ENCODE measurements at places on chromosomes 16 and 17.
A peak's percentile ranks its signal among the peaks of the same experiment; 100 is the strongest.

DNA sequence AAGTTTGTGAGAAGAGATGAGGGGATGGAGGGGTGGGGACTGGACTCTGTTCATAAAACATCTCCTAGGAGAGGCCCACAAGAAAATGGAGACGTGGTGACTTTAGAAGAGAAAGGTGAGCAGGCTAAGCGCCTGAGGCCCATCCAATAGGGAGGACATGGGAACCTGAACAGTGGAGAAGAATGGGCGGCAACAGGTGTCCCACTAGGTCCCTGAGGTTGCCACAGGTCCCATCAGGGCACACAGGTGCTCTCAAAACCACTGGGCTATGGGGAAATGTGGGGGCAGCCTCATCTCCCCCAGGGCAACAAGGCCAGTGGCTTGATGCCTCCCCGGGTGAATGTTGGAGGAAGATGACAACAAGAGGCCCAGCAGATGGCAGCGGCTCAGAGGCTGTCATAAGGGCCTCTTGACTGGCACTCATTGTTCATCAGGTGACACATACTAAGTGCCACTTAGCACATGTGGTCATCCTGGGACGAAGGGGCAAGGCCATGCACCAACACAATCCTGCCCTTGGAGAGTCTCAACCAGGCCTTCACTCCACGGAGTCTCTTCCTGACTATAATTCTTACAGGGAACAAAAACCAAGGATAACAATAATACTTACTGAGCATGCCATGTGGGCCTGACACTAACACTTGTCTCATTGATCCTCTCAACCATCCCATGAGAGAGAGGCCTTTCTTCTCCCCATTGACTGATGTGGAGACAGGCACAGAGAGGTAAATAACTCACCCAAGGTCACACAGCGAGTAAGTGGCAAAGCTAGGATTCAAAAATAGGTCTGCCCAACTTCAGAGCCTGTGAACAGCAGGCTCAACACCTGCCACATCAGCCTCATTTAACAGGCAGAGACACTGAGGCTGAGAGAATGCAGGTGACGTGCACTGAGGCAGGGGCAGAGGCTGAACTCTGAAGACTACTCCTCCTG is 38.0 kb downstream of the CUEDC1 start:
- DNase-seq: no peak

DNA sequence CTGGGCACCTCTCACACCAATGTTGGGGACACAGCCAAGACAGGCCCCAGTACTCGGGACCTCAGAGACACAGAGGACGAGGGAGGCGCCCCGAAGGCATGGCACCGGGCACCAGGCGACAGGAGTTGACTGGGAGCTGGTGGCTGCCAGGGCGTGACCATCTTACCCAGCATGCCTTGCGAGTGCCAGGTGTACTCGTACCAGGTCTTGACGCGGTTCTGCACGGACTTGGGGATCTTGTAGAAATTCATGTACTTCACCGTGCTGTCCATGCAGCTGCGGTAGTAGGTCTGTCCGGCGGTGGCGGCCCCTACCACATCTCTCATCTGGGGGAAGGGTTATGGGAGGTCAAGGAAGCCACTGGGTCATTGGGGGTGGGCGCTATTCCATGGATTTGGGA is 67.3 kb downstream of the CNGB1 start:
- DNase-seq: no peak

DNA sequence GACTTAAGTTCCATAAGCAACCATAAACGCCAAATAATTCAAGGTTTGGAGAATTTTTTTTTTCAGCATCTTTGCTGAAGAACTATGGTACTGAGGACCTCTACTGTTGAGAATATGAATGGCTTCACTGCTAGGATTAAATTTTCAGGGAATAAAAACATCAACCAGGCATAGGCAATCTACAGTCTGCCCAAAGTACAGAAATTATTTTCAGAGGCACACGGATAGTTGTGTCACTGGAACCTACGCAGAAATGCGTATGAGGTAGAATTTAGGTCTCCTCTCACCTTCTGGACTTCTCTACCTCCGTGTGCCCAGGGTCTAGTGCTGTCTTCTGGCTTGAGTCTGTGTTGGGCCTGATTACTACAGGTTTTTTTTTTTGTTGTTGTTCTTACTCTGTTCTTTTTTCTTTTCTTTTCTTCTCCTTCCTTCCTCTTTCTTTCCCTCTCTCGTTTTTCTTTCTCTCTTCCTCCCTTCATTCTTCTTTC is 39.7 kb downstream of the NACA2 start:
- no peak for DNase-seq

GRCh38 chr16:22347100-22347820 is 27.2 kb downstream of the CDR2 start:
- no peak for DNase-seq

DNA sequence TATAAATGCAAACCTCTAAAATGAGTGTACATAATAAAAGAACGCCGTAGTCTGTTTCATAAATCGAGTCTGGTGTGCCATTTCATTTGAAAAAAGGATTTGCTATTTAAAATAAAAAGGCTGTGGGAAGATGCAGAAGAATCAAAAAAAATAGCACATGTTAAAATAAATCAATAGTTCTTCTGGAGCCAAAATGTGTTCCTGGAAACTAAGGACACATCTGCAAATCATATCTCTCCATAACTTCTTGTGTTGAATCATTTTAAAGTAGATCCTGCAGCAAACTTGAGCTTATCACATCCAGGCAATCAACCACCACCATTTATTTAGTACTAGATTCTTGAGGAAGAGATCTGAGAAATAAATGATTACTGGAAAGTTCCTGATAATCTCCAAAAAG is 29.0 kb downstream of the XPO6 start:
- DNase-seq: no peak

DNA sequence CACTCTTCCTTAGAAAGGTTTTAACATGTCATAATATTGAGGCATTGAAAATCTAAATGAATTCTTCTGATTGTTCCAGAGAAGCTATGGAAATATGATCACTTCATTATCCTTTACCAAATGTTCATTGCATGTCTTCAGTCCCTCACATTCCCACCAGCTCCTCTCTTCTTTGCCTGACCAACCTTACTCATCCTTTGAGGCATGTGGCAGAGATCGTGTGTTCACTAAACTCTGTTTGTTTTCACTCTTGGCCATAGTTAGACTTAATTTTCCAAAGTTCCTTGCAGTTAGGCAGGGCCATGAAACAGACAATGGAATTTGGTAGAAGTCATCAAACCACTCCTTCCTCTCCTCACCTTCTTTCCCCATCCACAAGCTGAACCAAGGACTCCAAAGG is 266.5 kb upstream of the HSBP1 start:
- DNase-seq: no peak

GRCh38 chr16:26701243-26701886 is 365.4 kb upstream of the C16orf82 start:
- DNase-seq: no peak

GRCh38 chr17:7241783-7242716 is at the start of gene GABARAP:
Gene GABARAP (minus strand): TSS chr17:7242449. CDS start chr17:7242330, 119 bp downstream.
- no peak for DNase-seq

- no peak for DNase-seq
These were observed 238.3 kb downstream of the CPPED1 start for GRCh38 chr16:12565423-12565822.

DNA sequence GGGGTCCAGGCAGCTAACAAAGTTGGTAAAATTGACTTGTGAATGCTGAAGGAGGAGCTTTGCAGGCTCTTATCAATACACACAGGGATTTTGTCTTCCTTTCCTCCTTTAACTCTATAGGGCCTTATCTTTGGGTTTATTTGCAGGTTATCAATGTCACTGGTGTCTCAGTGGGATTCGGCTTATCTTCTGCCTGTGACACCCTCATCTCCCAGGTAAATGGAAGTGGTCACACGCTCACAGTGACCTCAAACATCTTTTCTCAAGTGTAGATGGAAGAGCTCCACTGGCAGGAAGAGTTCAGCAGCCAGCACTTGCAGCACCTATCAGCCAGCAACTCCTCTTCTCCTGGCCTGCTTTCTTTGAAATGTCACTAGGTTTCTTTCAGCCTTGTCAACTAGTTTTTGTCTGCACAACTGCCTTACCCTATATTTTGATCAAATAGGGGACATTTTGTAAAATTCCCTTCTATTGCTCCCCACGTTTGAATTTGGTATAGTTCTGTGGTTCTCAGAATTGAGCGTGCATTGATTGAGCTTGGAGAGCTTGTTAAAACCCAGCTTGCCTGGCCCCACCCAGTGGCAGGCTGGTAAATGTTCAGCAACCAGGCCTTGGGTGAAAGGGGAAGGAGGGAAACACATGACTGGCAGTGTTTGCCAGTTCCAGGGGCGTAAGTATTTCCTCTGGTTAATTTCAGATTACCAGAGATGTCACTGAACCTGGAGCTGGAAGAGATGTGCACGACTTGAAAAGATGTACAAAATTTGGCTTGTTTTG is 12.8 kb downstream of the SLC47A1 start:
- no peak for DNase-seq

- DNase-seq: no peak
These were observed 81.7 kb downstream of the MRM3 start for GRCh38 chr17:863880-864279.

- DNase-seq: no peak
These were observed 11.8 kb downstream of the POLR2A start for GRCh38 chr17:7495906-7496434.

GRCh38 chr16:58501242-58502131 is 1.5 kb downstream of the NDRG4 start:
- no peak for DNase-seq

DNA sequence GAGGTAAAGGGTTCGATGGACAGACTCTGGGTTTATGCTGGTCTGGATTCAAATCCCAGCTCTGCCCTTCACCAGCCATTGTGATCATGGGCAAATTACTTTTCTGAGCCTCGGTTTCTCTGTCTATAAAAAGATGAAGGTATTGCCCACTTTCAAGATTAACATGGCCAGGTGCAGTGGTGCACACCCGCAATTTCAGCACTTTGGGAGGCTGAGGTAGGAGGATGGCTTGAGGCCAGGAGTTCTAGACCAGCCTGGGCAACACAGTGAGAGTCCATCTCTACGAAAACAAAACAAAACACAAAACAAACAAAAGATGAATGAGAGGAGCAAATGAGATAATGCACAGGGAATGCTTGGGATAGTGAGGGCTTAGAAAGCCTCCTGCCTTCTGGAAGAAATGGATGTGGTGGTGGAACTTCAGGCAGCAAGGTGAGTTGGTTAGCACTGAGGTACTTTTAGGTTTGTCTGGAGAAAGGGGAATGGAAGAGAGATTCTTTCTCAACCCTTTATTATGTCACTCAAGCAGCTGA is 8.5 kb downstream of the ADGRG3 start:
- no peak for DNase-seq

- no peak for DNase-seq
These were observed 22.3 kb downstream of the SYCE1L start for GRCh38 chr16:77221482-77221881.

- DNase-seq: no peak
These were observed 9.6 kb downstream of the JPT2 start for GRCh38 chr16:1687427-1688316.

- no peak for DNase-seq
These were observed 59.1 kb downstream of the TIMM22 start for GRCh38 chr17:1055751-1056645.

DNA sequence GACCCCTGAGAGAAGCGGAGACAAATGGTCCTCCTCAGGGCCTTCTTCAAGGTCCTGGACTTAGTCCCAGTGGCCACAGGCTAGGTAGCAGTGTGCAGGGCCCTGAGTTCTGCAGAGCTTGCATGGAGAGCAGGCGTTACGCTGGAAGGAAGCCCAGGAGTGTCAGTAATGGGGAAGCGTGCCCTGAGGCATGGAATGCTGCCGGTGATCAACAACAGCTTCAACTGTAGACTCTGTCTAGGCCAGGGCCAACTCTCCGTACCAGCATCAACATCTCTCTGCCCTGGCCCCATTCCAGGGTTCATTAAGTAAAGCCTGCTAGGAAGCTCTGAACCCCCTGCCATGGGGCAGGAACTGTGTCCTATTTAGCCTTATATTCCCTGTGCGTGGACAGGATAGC is 568 bp upstream of the TNK1 start:
- peak; percentile 67 for DNase-seq

DNA sequence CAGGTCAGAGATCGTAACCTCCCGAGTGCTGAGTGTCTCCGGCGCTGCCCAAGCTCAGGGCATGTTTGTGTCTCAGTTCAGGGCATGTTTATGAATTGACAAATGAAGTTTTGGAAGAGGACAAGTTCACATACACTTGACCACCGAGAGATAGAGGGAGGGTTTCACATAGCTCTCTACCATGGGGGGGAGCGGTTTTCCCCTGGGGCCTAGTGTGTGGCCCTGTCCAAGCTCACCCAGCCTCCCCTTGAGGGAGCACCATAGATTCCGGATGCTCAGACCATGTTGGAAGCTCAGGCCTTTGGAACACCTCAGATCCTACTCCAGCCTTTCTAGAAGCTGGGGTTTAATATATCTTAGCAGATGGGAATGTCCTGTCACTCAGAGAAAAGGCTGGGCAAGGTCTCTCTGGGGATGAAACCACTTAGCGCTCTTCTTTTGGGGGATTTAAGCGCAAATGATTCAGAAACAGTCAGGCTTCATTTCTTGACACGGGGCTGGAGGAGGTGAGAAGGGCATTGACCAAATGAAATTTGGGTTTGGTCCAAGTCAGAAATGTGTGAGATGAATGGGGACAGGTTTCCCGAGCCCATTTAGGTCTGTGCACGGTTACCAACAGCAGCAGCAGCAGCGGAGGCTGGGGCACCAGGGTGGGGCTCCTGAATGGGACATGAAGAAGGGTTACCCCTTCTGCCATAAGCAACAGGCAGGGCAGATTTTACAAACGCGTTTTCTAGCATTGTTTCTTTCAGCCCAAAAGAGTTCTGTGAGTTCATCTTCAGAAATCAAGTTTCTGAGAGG is 96.6 kb downstream of the METRNL start:
- no peak for DNase-seq

DNA sequence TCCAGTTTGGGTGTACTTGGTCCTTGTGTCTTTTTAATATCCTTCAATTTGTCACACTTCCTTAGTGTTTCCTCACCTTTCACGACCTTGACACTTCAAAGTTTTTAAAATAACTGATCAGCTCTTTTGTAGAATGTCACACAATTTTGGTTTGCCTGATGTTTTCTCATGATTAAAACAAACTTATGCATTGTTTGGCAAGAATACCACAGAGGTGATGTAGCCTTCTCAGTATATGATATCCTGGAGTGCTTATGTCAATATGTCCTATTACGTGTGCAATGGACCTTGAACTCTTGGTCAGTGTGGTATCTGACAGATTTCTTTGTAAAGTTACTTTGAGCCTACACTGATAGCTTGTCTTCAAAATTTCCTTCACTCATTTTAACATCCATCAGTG is 297.4 kb downstream of the CNTNAP4 start:
- DNase-seq: no peak

- DNase-seq: no peak
These were observed 43.4 kb downstream of the MEOX1 start for GRCh38 chr17:43618276-43618675.

DNA sequence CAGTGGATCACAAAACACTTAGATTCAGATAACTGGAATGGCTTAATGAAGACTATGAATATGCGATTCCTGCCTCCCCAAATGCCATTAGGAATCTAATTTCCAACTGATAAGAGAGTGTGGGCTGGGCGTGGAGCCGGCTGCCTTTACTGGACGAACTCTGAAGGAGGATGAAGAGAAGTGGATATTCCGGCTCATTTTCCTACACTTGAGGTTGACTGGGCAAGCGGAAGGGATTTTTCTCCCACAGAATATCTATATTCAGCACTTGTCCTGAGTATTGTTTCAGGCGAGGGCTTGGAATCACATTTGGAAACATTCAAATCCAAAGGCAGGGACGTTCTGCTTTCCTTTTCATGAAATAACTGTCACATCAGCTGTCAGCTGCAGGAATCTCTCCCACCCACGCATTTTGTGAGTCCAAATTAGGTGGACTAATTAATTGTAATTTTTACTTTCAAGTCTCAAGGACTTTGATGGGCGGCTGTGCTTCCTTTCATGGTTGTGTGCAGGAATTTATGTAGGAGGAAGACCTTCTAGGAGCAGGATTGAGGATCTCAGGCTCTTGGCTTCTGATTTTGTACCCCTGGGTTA is 138.5 kb downstream of the PITPNC1 start:
- no peak for DNase-seq
